Heart right ventricle (tissue), 16 donors: ENCODE measurements at places on chromosomes 12 and 14.
A peak's percentile ranks its signal among the peaks of the same experiment; 100 is the strongest.

DNA sequence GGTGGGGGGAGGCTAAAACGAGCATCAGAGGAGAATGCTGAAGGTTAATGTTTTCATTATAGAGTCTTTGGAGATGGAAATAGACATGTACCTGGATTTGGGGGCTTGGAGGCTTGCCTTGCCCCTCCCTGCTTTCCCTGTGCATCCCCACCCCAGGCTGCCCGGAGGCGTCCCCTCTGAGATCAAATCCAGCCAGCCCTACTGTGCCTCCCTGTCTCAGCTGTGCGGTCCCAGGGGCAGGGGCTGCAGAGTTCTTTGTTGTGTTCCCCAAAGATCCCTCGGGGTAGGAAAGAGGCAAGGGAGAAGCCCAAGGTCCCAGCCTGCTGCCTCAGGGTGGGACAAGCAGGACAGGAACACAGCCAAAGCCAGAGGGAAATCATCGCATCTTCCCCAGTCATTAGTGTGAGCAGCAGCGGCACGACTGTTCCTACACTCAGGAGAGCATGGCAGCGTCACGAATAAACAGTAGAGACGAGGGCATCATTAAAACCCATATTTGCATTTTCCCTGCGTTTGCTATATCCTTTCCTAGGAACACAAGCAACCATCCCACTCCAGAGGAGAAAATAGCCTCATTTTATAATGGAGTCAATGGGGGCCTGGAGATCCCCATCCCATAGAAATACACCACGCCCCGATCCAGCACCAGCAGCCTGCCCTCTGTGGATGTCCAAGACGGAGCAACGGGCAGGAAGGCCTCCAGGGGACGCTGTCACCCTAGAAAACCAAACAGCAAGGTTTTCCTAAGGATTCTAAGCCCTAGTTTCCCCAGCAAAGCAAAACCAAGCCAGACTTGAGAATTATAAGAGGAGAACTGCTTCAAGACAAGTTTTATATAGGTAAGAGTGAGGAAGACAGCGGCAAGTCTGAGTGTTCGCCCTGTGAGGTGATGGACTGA is 32.4 kb downstream of the ANO2 start:
- no peak overlapping the region for H3K4me3 ChIP-seq
- H3K4me1 ChIP-seq: no peaks in the 10 kb centered on the region
- peaks cover 12% of the 10 kb centered on the region for H3K36me3 ChIP-seq
- DNase-seq: no peak

GRCh38 chr14:104792101-104792884 is 3.3 kb downstream of the AKT1 start:
- peak; percentile 72 for DNase-seq
- H3K27ac ChIP-seq: peak overlapping the region; percentile 77
- H3K36me3 ChIP-seq: peaks cover 4% of the 10 kb centered on the region
- H3K4me3 ChIP-seq: no peak overlapping the region
- H3K4me1 ChIP-seq: peaks cover 68% of the 10 kb centered on the region
- no peaks in the 10 kb centered on the region for H3K27me3 ChIP-seq

DNA sequence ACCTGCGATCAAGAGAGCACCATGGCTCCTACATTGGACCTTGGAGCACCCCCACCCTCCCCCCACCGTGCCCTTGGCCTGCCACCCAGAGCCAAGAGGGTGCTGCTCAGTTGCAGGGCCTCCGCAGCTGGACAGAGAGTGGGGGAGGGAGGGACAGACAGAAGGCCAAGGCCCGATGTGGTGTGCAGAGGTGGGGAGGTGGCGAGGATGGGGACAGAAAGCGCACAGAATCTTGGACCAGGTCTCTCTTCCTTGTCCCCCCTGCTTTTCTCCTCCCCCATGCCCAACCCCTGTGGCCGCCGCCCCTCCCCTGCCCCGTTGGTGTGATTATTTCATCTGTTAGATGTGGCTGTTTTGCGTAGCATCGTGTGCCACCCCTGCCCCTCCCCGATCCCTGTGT is 1.8 kb upstream of the RNU7-1 start:
- no peaks in the 10 kb centered on the region for H3K27me3 ChIP-seq
- H3K4me1 ChIP-seq: peaks cover 63% of the 10 kb centered on the region
- H3K4me3 ChIP-seq: no peak overlapping the region
- no peak for DNase-seq
- H3K36me3 ChIP-seq: peaks cover 49% of the 10 kb centered on the region

DNA sequence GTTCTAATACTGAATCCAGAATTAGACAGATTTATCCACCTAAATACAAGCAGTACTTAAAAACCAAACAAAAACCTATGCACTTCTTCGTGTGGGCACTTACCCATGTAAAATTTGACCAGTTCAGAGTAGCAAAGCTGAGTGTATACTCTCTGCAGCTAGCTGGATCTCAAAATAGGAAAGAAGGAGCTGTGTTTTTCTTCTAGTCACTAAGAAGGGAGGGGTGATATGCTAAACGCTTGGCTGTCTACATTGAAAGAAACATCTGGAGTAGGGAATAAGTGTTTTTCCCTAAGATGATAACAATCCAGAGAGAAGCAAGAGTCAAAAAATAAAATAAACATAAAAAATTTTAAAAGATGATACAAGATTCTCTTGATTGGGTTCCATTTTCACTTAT is 20.0 kb downstream of the RBMS2 start:
- no peak overlapping the region for H3K4me3 ChIP-seq
- H3K27ac ChIP-seq: no peak overlapping the region
- no peak for DNase-seq
- no peaks in the 10 kb centered on the region for H3K36me3 ChIP-seq
- no peaks in the 10 kb centered on the region for H3K27me3 ChIP-seq

- DNase-seq: no peak
- H3K27me3 ChIP-seq: no peaks in the 10 kb centered on the region
- H3K4me3 ChIP-seq: no peak overlapping the region
- H3K4me1 ChIP-seq: no peaks in the 10 kb centered on the region
- no peak overlapping the region for H3K27ac ChIP-seq
Observed at GRCh38 chr12:16072678-16073077, 161.5 kb downstream of the DERA start.

DNA sequence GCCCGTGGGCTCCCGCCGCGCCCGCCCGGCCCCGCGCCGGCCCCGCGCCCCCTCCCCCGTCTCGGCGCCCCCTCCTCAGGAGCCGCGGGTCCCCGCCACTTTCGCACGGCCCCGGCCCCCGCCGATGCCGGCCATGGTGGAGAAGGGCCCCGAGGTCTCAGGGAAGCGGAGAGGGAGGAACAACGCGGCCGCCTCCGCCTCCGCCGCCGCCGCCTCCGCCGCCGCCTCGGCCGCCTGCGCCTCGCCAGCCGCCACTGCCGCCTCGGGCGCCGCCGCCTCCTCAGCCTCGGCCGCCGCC is 263 bp downstream of the RCOR1 start:
- no peaks in the 10 kb centered on the region for H3K27me3 ChIP-seq
- no peaks in the 10 kb centered on the region for H3K36me3 ChIP-seq

GRCh38 chr14:63911404-63911803 is 58.6 kb downstream of the SYNE2 start:
- H3K4me1 ChIP-seq: peaks cover 47% of the 10 kb centered on the region
- no peaks in the 10 kb centered on the region for H3K36me3 ChIP-seq
- no peak overlapping the region for H3K27ac ChIP-seq
- no peak for DNase-seq

DNA sequence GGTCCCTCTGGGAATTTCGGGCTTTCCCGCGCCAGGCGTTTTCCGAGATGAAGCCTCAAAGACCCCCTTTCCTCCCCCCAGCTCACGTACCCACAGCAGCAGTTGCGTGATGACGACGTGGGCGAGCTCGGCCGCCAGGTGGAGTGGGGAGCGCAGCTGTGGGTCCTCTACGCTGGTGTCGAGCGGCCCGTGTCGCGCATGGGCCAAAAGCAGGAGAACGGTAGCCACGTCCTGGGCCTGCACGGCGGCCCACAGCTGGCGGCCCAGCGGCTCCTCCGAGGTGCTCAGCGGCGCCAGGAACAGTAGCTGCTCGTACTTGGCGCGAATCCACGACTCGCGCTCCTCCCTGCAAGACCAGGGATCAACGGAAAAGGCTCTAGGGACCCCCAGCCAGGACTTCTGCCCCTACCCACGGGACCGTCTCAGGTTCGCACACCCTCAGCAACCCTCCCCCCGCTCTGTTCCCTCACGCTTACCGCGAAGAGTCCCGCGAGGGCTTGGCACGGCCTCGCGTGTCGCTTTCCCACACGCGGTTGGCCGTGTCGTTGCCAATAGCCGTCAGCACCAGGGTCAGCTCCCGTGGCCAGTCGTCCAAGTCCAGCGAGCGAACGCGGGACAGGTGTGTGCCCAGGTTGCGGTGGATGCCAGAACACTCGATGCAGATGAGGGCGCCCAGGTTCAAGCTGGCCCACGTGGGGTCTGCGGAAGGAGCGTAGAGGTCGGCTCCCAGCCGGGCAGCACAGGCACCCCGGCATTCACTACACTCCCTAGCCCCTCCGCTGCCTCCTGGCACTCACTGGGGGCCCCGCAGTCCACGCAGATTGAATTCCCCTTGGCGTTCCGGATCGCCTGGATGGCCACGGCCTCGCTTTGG is 11.4 kb downstream of the AGAP2 start:
- peak overlapping the region; percentile 72 for H3K27ac ChIP-seq
- peak overlapping the region; percentile 65 for H3K4me3 ChIP-seq
- peaks cover 17% of the 10 kb centered on the region for H3K4me1 ChIP-seq
- H3K36me3 ChIP-seq: peaks cover 1% of the 10 kb centered on the region

DNA sequence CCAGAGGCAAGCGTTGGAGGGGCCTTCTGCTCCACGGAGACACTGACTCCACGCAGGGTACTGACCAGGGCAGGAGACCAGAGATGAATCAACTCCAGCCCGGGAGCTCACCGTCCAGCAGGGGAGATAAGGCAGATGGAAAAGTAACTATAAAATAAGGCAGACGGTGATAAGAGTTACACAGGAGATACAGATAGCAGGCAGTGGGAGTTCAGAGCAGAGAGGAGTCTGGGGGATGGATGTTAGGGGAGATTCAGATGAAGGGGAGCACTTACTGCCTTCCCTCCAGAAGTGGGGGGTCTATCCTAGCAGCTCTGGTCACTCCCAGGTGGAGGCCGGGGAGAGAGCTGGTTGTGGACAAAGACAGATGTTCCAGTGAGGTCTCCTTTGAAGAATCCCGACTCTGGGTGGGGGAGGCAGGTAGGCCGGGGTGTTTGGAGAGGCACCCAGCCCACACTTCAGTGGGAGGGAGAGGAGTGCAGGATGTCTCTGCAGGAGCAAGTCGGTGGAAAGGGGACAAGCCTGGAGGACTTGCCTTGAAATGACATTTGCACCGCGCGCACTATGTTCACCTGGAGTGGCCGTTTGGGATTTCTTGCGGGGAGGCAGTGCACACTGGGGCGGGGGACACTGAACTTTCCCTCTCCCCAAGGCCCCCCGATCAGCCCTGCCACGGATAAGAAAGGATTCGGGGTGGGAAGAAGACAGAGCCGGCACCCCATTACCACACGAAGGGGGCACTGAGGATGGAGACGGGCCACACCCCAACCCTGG is 1.2 kb downstream of the PITPNM2 start:
- no peaks in the 10 kb centered on the region for H3K27me3 ChIP-seq
- no peaks in the 10 kb centered on the region for H3K36me3 ChIP-seq
- peak overlapping the region; percentile 70 for H3K4me3 ChIP-seq
- H3K4me1 ChIP-seq: peaks cover 26% of the 10 kb centered on the region

GRCh38 chr12:56146492-56147460 is 5.6 kb upstream of the MYL6B start:
- peaks cover 26% of the 10 kb centered on the region for H3K36me3 ChIP-seq
- H3K4me3 ChIP-seq: no peak overlapping the region
- no peak overlapping the region for H3K27ac ChIP-seq
- no peaks in the 10 kb centered on the region for H3K27me3 ChIP-seq
- H3K4me1 ChIP-seq: peaks cover 17% of the 10 kb centered on the region

- no peak overlapping the region for H3K4me3 ChIP-seq
- no peaks in the 10 kb centered on the region for H3K27me3 ChIP-seq
- no peaks in the 10 kb centered on the region for H3K36me3 ChIP-seq
- H3K4me1 ChIP-seq: no peaks in the 10 kb centered on the region
- no peak overlapping the region for H3K27ac ChIP-seq
Observed at GRCh38 chr14:73477618-73478266, 13.0 kb upstream of the RIOX1 start.

DNA sequence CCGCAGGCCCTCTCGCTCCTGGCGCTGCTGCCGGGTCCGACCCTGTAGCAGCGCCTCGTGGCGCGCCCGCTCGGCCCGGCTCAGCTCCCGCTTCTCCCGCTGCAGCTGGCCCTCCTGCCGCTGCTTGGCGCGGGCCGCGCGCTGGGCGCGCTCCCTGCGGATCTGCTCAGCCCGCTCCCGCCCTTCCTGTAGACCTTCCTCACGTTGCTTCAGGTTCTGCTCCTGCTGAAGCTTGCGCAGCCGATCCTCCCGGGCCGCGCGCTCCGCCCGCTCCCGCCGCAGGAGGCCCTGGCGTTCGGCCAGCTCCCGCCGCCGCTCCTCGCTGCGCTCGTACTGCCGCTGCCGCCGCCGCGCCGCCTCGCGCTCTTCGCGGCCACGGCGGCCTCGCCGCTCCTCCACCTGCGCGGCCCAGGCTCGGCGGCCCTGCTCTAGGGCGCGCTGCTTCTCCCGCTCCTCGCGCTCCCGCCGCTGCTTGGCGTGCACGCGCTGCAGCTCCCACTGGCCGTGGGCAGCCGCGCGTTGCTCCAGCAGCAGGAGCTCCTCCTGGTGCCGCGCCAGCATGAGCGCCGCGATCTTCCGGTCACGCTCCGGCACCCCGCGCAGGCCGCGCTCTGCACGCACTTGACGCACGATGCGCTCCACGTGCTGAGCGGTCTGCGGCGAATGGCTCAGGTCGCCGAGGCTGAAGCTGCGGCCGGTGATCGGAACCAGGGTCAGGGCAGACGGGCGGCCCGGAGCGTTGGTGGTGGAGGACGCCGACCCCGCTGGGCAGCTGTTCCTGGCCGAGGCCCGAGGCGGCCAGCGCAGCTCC is 2.4 kb downstream of the CCDC177 start:
- no peak overlapping the region for H3K27ac ChIP-seq
- H3K4me3 ChIP-seq: peak overlapping the region; percentile 42
- peaks cover 97% of the 10 kb centered on the region for H3K27me3 ChIP-seq
- peaks cover 29% of the 10 kb centered on the region for H3K4me1 ChIP-seq

DNA sequence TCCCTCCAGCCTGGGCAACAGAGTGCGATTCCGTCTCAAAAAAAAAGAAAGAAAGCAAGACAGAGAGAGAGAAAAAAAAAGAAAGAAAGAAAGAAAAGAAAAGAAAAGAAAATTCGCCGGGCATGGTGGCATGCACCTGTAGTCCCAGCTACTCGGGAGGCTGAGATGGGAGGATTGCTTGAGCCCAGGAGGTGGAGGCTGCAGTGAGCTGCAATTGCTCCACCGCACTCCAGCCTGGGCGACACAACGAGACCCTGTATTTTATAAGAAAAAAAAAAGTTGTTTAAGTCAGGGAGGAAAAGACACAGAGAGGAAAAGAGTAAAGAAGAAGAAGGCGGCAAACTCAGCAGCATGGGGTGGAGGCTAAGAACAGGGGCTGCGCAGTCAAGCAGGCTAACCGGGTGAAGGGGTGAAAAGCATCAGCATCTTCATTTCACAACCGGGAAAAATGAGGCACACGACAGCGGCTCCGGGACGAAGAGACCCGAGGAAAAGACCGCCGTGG is 557 bp upstream of the FICD start:
- no peak for DNase-seq
- H3K27me3 ChIP-seq: no peaks in the 10 kb centered on the region
- no peak overlapping the region for H3K27ac ChIP-seq
- H3K4me3 ChIP-seq: peak overlapping the region; percentile 95
- H3K4me1 ChIP-seq: peaks cover 21% of the 10 kb centered on the region
